ENCODE measurements at places on chromosomes 2 and 18.

GRCh38 chr2:72757177-72757775, 68.6 kb downstream of the EXOC6B start:
- DNase-seq, result no peak

DNA sequence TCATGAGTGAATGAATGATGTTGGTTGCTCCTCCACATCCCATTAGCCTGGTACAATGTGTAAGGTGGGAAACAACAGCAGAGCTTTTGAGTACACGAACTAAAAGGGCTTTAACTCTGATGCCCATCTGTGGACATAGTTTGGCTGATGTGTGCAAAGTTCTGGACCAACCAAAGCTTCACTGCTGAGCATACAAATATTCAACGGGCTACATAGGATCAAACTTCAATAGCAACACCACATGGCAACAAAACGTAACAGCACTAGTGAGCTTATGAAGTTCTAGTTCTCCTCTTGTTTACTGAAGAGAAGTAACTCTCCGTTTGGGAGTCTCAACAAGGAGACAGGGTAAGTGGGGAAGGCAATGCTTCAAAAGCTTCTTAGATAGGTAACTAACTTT, 20.4 kb downstream of the STAM2 start:
- no peak for DNase-seq

DNA sequence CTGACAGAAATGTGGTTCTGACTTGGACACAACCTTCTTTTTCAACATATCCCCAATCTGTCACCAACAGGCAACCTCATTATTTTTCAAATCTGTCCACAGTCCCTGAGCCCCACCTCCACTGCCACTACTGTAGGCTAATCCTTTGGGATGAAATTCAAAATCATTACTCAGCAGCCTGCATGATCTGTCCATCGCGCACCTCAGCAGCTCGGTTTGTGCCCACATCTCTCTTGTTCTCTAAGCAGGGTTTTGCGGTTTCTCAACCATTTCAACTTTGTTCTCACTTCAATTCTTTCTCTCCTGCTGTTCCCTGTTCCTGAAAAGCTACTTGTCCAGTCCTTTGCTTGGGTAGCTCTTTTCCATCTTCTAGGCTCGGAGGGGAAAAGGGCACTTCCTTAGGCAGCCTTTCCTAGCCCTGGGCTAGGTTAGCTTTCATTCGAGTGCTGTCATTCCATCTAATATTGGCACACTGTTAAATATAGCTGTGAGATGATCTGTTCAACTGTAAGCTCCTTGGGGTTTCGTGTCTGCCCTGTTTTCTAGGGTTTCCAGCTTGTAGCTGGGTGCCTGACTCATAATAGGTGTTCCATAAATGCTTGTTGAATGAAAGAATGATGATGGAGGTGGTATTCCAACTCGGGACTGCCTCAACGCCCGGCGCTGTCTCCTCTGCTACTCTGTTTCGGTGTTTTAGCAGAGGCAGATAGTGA, 653 bp upstream of the ANKAR start:
- no peak for DNase-seq

GRCh38 chr2:88698027-88698413, 6.5 kb downstream of the RPIA start:
- DNase-seq, result no peak

GRCh38 chr2:180781276-180781675, 199.1 kb upstream of the UBE2E3 start:
- no peak for DNase-seq

DNA sequence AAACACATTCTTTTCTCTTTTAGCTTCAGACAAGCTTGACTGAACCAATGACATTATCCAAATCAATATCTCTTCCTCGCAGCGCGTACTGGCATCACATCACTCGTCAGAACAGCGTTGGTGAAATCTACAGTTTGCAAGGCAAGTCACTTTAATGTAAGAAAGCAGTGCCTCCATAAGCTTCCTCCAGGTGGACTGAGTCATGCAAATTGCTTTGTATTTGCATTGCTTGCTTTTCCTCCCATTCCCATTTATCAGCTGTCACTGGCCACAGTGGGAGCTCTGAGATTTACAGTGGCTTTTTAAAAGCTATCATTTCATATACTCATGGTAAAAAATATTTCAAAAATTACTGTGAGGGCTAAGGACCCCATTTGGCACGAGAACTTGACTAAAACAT, 189.9 kb downstream of the CD226 start:
- no peak for DNase-seq

DNA sequence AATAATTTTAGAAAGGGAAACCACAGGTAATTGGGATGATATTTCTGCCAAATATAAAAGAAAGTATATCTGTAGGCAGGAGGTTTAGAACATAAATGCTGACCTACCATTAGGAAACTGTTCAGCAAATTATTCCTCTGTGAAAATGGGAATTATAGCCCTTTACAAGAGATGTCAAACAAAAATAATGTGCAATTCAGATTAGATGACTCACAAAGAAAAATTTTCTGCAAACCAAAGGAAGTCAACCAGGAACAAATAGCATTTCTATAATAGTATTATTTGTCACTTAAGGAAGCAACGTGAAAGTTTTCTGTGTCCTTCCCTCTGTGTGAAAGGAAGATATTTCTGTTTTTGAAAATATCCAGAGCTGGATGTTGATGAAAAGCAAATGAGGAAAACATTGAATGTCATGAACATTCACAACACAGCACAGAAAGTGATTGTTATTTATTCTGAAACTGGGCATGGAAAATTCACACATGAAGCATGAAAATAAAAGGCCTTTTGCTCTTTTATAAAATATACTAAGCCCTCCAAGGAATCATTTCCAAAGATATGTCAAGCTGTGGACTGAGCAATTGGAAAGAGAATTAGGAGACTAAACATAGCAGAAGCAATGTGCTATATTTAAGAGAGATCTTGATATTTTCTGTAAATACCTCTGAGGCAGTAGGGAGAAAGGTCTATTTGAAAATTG, 57.9 kb upstream of the SPHKAP start:
- DNase-seq, result no peak
